ENCODE measurements at places on chromosomes 6 and 20.

GRCh38 chr6:166644681-166645080 is 17.6 kb upstream of the RPS6KA2 start:
- no peak for DNase-seq

DNA sequence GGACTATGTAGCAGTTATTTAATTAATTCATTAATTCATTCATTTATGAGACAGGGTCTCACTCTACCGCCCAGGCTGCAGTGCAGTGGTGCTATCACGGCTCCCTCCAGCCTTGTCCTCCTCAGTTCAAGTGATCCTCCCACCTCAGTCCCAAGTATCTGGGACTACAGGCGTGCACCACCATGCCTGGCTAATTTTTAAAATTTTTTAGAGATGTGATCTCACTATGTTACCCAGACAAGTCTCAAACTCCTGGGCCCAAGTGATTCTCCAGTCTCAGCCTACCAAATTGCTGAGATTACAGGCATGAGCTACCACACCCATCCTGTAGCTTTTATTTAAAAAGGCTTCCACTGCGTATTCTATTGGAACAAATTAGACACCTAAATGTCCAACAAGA is 23.4 kb downstream of the SRPK1 start:
- no peak for DNase-seq

DNA sequence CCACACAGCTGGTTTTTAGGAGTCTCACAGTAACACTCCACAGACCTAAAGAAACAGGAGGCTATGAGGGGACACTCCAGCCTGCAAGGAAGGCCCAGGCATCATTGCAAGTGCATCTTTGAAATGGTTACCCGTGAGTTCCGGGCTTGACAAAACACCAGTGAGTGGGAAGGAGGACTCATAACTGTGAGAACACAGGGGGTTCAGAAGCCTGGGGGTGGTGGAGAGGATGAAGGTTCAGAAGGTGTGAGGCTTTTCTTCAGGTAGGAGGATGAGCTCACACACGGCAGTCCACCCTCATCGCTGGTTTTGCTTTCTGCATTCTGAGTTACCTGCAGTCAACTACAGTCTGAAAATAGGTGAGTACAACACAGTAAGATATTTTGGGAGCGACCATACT is 39.9 kb downstream of the MAP7 start:
- DNase-seq: no peak

DNA sequence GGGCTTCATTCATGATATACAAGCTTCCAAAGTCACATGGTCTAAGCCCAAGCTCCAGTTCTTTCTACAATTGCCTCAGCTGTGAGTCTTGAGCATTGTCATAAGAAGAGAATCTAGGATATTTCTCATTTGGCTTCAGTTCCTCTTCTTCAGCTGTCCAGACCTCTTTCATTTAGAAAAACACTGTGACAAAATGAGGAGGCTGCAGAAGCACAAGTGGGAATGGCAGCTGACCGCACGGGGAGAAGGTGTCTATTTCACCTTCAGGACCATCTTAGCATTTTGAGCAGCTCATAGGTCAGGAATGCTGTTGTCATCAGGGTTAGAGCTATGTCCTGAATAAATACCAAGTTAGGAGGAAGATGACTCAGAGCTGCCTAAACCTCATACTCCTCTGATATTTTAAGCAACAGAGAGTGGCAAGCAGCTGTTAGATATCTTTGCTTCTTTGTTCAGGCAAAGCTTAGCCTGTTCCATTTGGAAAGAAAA is 390.1 kb upstream of the CITED2 start:
- DNase-seq: no peak

GRCh38 chr6:26304213-26304796 is 60.7 kb upstream of the BTN3A2 start:
- DNase-seq: no peak

- no peak for DNase-seq
Measured at GRCh38 chr20:18783385-18783959, 30.1 kb upstream of the SCP2D1 start.

GRCh38 chr20:3875378-3875974 is 13.7 kb upstream of the PANK2 start:
- DNase-seq: no peak

DNA sequence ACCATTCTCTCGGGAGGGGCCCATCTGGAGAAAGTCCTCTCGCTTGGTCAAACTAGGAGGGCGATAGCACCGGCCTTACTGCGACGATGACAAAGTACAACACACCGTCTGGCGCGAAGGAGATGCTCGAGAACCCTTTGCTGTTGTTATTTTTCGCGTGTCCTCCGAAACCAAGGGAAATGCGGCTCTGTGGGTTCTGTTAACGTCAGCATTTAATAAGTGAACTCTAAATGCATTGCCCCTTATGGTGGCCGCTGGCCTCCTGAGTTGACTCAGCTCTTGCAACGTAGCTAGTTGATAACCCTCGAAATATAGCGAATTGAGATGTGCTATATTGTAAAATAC is 577 bp upstream of the SCAND1 start:
- no peak for DNase-seq

- no peak for DNase-seq
Measured at GRCh38 chr6:17965397-17965796, 22.0 kb downstream of the KIF13A start.

- DNase-seq: no peak
Measured at GRCh38 chr6:7732228-7732627, 6.3 kb downstream of the BMP6 start.

DNA sequence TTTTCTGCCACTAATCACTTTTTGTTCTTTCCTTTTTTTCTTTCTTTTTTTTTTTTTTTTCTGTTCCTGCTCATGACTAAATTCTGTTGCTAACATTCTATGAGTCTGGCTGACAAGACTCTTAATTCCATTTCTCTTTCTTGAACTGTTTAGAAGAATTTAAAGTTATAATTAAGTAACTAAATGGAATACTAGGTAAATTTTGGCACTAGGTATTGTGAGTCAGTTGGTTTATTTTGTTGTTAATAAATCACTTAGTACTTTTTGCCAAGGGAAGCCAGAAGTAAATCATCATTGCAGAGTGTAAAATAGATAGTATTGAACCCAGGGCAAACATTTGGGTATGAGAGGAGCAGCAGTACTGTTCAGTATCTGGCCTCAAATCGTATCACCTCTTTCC is 42.0 kb upstream of the PRDM1 start:
- no peak for DNase-seq

DNA sequence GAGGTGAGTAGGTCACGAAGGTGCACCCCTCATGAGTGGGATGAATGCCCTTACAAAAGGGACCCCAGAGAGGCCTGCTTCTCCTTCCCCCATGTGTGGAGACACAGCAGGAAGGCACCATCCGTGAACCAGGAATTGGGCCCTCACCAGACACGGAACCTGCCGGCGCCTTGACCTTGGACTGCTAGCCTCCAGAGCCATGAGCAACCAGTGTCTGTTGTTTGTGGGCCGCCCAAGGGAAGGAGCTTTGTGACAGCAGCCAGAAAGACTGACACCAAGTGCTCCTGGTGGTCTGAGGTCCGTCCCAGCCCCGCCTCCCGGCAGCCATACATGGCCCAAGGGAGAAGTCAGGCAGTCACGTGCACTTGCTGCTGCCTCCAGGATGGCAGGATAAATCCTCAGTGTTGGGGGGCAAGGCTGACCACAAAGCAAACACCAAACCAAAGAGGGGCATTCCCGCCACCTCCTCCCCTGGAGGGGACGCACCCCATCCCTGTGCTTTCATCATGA is 29.3 kb downstream of the CDH4 start:
- no peak for DNase-seq

DNA sequence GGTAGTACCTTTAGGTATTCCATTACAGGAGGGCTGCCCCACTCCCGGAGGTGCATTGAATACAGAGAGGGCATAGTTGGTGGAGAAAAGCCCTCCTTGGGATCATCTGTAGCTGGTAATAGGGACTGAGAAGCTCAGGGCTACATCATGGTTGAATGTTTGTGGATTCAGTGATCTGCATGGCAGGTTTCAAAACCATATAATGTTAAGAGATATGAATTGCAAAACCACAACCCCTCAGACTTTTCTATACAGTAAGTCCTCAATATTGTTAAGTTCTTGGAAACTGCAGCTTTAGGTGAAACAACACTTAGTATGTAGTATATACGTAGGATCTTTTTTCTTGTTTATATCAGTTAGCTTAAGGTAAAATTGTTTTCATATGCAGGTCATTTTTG is 11.3 kb downstream of the TULP4 start:
- no peak for DNase-seq

DNA sequence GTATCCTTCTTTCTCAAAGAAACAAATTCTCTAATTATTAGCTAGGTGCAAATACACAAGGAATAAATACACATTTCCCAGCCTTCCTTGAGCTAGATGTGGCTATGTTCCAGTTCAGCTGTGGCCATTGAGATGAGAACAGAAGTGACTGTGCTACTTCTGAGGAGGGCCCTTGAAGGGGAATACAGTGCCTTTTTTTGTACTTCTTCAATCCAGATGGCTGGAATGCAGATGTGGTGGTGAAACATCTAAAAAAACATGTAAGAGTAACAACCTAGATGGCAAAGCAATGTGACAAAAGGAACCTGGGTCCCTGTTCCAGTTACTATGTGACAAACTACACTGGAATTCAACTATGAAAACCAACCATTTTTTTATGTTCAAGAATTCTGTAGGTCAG is 115.4 kb upstream of the DST start:
- no peak for DNase-seq

DNA sequence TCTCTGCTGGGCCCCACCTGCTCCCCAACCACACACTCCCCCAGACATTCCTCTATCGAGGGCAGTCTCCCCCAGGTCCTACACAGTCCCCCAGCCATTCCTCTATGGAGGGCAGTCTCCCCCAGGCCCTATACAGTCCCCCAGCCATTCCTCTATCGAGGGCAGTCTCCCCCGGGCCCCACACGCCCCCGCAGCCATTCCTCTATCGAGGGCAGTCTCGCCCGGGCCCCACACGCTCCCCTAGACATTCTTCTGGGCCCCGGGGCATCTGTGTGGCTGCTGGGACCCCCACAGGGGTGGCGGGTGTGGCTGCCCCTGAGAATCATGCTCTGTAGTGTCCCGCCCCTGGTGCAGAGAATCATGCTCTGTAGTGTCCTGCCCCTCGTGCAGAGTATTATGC is 43.6 kb upstream of the BHLHE23 start:
- DNase-seq: no peak

GRCh38 chr20:51383891-51384510 is 158.5 kb downstream of the NFATC2 start:
- no peak for DNase-seq

DNA sequence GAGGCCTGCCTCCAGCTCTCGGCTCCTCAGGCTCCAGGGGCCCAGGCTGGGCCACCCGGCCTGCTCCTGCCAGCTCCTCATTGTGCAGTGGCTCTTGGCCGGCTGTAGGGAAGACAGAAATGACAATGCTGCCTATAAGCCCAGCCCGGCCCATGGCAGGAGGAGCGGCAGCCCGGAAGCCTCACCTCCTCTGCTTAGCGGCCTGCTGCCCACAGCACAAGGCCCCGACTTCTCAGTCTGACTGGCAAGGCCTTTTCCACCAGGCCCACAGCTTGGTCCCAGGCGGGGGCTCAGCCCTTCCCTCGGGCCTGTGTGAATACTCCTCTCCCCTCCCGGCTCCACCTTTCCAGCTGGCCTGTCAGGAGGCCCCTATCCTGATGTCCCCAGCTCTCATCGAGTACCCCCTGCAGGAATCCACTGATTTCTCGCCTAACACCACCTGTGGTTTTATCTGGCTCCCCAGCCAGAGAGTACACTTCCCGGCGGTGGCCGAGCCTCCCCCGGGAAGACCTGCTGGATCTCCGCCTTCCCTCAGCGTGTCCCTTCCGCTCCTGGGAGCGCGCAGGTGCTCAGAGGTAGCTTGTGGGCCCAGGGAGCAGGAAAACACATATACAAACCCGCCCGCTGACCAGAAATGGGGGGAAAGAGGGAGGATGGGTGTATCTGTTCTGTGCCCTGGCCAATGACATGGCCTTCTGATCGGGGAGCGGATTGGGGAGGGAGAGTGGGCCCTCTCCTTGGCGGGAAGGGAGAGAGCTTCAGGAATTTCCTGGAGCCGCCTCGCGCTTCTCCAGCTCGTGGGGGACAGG is 963 bp downstream of the DDRGK1 start:
- DNase-seq: no peak

DNA sequence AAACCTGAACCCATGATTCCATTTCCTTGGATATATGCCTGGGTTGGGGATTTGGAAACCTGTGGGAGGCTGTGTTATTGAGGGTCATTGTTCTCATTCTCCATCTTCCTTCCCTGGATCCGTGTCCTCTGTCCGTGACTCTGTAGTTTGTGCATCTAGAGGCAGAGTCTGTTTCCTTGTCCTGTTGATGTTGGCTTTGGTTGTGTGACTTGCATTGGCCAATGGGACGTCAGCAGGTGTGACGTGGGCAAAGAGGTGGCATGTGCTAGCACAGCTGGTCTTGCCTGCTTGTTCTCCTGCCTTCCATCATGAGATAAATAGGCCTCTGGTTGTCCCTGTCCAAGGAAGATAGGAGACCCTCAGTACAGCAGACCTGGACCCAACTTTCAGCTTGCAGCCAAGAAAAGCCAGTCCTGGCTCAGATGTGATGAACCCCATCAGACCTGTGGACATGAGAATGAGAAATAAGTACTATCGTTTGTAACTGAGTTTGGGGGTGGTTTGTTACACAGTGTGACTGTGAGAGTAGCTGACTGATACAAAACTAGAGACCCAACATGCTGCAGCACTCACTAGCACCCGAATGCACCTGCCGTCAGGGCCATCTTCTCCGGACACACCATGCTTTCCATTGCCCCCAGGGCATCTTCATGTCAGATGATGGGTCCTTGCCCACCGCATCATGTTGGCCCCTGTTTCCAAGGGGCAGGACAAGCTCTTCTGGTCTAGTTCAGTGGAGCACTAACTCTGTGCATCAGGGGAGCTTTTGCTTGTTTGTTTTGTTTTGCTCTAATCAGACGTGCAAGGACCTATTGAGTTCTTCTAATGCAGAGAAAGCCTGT is 195.3 kb upstream of the SULF2 start:
- no peak for DNase-seq

DNA sequence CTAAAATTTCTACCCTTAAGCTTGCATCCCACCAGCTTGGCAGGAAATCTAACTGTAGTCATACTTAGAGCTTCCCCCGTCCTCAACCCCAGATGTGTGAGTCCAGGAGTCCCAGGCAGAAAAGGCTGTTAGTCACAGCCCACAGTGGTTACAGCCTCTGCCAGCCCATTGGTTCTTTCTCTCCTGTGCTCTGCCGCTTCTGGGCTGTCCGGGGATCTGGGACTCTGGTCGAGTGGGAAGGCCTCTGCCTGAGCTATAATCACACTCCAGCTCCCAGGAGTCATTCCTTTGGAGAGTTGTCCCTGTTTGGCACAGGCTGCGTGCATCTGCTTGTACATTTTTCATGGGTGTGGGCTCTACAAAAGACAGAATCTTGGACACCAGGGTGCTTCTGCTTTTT is 45.6 kb upstream of the FYN start:
- DNase-seq: no peak

GRCh38 chr6:145063091-145063490 is 672.2 kb downstream of the EPM2A start:
- no peak for DNase-seq

- no peak for DNase-seq
Measured at GRCh38 chr6:138800377-138801150, 4.7 kb downstream of the ECT2L start.

- no peak for DNase-seq
Measured at GRCh38 chr6:84460491-84460890, 233.0 kb upstream of the CEP162 start.

Data from activated gamma-delta T cell (primary cell).